Sigmoid colon (tissue), 7 donors: ENCODE measurements at places on chromosomes 3 and 15. TPM values are rescaled to one million over a fixed set of nuclear protein-coding genes. Genes with fewer than 3 reads are reported as not detected.

AADAC gene
- polyA plus RNA-seq = not detected

BCL2A1 gene
- polyA plus RNA-seq = 3.6 TPM

CGNL1 gene
- polyA plus RNA-seq = 1.8 TPM

ITIH4 gene
- 5.4 TPM for polyA plus RNA-seq

ISG20 gene
- polyA plus RNA-seq = 70.9 TPM

ACTRT3 gene
- polyA plus RNA-seq = 1.4 TPM
